NCI-H1436 (cell line): ENCODE measurements at places on chromosomes 3 and 15.

DNA sequence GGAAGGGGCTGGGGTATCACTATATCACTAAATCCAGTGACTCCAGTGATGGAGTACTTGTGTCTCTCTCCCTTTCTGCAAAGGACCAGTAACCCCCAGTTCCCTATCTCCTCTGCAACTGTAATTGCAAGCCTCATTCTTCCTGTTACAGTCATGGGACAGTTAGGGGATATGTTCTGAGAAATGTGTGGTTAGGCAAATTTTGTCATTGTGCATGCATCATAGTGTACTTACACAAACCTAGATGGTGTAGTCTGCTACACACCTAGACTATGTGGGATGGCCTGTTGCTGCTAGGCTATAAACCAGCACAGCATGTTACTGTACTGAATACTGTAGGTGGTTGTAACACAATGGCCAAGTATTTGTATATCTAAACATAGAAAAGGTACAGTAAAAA, 2.2 kb downstream of the VPS8 start:
- no peak for DNase-seq

GRCh38 chr15:80977627-80978036, 12.0 kb downstream of the MESD start:
- DNase-seq = peak; percentile 37

GRCh38 chr15:86759800-86760523, 680.3 kb downstream of the AGBL1 start:
- DNase-seq = no peak

- DNase-seq = no peak
These were observed 134.5 kb downstream of the FBN1 start for GRCh38 chr15:48510976-48511375.

GRCh38 chr15:98375513-98376340, 272.6 kb upstream of the IGF1R start:
- no peak for DNase-seq

DNA sequence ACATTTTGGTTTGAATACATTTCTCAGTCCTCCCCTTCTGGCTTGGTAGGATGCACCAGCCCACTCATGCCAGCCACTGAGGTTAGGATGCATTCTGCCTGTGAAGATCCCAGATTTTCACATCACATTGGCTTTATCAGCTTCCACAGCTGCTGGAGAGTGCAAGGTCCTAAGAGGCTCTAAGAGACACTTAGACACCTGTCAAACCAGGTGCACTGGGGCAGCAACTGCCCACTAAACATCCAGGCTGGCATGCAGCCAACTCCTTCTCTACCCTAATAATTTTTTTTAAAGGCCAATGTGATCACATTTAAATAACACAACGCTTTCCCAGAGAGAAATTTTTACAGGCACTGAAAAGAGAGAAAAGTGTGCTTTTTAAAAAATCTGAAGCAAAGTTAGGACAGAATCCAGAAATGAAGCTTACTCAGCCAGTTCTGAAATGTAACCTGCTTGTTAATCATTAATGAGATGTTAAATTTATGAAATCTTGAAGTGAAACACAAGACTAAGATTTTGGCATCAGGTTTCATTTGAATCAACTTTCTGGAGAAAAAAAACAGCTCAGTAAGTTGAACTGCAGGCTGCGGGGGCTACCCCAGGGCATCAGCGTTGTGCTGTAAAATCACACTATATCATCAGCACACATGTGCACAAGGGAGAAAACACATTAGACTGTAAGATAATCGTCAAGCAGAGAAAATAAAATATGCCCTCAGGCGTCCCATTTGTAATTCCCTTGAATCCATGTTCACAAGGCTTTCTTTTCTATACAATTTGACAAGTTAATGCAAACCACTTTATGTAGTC, 312.9 kb downstream of the ZBBX start:
- DNase-seq = no peak

- no peak for DNase-seq
These were observed 354.8 kb upstream of the TBL1XR1 start for GRCh38 chr3:177552051-177552450.

DNA sequence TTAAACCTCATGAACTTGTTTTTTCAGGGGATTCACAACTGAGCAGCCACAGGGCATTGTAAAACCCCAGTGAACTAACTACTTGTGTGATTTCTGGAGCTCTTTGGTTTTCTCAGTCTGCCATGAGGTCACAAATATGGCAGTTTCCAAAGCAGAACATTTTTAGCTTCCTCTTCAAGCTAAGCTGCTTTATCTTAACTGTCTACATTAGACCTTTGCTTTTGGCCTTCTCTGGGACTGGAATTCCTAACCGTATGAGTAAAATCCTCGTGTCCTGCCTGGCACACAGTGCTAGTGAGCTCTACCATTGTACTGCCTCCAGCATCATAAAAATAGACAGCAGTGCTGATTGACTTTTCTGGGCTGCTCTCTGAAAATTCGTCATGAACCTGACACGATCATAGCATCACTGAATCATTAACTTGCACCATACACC, 22.1 kb downstream of the CDIN1 start:
- no peak for DNase-seq

DNA sequence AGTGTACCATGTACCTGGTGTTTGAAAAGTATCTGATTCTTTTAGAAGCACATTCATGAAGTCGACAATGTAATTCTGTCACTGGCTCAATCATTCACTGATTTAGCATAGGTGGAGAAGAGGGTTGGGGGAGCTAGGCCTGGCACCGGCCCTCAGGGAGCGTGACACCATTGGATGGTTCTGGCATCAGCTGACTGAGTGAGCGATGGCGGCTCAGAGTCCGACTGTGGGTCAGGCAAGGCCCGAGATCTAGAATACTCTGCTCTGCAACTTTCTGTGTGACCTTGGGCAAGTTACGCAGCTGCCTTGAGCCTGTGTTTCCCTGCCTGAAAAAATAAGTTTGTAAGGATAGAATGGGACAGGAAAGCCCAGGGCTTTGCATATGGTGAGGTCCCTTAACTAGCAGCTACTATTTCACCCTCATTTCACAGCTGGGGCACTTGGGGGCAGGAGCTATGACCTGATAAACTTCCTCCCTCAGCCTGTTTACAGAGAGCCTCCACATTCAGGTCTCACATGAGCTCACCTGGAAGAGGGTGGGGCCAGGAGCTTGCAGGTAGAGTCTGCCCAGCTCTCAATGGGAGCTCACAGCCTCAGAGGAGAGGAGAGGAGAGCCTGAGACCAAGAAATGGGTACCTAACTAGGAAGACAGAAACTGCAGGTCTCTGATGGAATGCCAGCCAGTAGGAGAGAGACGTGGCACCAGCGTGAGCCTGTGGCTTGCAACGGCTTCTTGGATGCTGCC, 153.7 kb upstream of the TLE3 start:
- no peak for DNase-seq

DNA sequence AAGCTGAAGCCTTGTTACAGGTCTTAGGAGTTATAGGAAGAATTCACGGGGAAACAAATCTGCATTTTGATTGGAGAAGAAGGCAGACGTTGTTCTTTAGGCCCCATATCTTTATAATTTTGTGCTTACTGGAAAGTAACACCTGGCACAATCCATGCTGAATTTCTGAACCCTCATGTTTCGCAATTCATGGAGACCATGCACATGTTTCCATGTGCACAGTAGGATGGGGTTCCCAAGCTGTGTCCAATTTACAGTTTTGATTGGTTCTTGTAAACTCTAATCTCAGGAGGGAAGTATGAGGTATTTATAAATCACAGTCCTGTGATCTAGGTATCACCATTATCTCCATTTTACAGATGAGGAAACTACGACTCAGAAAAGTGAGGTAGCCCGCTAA, 7.8 kb upstream of the SCAANT1 start:
- no peak for DNase-seq

DNA sequence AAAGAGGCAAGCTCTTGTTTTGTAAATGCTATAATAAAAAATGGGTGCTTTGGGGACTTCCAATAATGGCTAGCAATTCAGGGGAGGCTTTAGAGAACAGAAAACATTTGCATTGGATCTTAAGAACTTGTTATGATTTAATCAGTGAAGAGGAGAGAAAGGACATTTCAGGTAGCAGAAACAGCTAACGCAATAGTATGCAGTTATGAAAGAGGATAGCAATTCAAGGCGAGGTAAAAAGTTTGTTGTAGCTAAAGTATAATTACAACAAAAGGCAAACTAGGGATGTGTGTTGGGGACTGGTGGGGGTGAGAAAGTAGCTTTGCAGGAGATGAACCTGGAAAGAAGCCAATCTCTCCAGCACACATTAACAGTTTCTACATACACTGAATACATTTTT, 558.7 kb upstream of the SEMA6D start:
- no peak for DNase-seq

- no peak for DNase-seq
These were observed 61.6 kb upstream of the IQSEC1 start for GRCh38 chr3:13134879-13135206.

DNA sequence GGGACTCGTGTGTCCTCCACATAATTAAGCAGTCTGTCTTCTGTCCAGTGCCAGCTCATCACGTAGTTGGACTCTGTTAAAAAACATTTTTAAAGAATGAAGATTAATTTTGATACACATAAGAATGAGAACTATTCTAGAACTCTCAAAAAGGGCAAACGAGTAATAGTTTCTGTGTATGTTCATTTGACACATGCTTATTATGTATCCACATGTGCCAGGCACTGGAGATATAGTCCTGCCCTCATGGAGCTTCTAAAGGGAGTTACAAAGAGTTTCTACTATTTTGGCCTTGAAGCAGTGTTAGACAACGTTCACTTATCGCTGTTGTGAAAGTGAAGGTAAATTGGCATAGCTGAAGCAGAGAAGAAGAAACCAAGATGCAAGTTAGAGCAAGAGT, 326.7 kb upstream of the CTDSPL start:
- no peak for DNase-seq

DNA sequence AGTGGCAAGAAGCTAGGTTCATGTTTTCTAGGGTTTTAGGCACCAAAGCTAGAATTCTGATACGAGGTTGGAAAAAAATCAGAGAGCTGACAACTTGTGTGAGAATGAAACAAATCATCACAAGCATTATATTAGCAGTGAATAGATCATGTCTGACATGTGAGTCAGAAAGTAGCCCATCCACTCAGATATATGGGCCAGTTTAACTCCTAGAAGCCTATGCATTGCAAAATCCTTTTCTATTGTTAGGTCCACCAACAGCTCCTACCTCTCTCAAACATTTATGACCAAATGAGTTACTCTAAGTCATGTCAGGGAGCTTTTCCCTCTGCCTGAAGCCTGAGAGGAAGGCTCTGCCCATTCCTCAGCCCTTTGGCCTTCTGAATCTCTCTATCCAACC, 44.0 kb downstream of the KBTBD12 start:
- DNase-seq = no peak

GRCh38 chr3:10376353-10376752, 55.4 kb upstream of the SEC13 start:
- DNase-seq = no peak

- no peak for DNase-seq
These were observed 529.8 kb downstream of the DIPK2A start for GRCh38 chr3:144501467-144501866.

DNA sequence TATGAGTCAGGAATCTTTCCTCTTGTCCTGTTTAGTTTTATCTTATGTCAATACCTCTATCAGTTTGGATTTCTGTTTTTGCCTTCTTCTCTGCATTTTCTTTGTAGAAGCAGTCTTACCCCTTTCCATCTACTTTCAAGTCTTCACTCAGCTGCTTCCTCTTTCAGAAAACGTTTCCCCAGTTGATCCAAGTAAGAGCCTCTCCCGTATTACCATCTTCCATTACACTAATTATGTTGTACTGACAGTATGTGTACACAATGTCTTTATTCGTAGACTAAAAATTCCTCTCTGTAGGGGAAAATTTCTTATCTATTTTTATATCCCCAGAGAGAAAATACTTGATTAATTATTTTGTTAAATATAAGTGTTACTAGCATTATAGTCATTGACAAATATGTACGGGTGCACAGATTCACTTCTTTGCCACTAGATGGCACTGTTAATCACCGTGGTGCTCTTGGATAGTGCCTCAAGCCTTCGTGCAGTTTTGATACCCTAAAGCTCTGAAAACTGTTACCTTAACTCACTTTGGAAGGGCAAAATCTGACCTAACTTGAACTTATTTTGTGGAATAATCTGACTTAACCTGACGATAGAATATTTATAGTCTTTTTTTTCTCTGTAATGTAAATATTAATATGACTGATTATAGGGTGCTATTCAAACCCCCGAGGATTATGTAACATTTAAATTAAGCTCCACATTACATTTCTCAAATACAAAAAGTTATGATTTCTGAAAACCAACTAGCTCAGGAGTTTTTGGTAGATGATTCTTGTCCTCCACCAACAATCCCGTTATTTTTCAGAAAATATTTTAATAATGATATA, 74.2 kb upstream of the POU1F1 start:
- DNase-seq = peak; percentile 2

- DNase-seq = no peak
These were observed 575.5 kb upstream of the KCNMB2 start for GRCh38 chr3:177960722-177961121.

DNA sequence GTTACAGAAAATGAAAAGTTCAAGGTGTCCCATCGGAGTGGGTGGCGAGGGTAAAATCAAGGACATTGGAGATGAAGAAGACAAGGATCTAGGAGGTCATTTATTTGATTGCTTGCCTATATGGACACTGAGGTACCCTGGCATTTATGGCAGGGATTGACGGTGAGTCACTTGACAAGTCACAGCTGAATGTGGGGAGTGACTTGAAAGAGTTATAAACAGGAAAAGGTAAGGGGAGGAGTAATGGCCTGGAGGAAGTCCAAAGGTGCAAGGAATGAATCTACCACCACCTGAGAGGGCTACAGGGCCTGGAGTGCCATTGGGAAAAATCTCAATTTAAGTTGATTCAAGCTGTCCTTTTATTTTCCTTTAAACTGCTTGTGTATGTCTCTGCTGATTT, 11.8 kb upstream of the SGO1 start:
- no peak for DNase-seq

DNA sequence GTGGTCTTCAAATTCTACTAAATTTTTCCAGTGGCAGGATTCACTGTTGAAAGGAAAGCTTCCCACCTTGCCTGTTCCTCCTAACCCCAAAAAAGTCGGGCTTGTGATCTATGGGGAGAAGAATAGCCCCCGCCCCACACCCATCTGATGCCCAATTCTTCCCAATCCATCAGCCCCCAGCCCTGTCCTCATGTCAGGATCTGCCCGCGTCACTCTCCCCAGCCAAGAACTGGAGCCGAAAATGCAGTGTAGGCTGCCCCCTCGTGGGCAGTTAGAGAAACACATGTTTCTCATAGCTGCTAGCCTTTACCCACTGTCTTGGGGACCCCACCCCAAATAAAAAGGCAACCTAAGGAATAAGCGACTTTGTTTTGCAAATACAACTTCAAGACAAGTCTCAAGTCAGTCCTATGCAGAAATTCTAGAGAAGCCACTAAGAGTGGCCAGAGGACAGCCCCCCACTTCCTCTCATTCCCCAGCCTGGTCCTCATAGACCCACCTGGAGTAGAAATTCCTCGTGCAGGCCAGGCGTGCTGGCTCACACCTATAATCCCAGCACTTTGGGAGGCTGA, 13.0 kb upstream of the CSK start:
- peak; percentile 72 for DNase-seq

GRCh38 chr15:47718497-47719437, 1.5 kb downstream of the SEMA6D start:
- DNase-seq = no peak
